Cardiac septum (tissue), 1 donor: ENCODE measurements at places on chromosomes 16 and 17. TPM values are rescaled to one million over a fixed set of nuclear protein-coding genes. Genes with fewer than 3 reads are reported as not detected.

GRCh38 chr16:85403693-85404092, 209.4 kb upstream of the GSE1 start:
- peak; percentile 57 for DNase-seq

DNA sequence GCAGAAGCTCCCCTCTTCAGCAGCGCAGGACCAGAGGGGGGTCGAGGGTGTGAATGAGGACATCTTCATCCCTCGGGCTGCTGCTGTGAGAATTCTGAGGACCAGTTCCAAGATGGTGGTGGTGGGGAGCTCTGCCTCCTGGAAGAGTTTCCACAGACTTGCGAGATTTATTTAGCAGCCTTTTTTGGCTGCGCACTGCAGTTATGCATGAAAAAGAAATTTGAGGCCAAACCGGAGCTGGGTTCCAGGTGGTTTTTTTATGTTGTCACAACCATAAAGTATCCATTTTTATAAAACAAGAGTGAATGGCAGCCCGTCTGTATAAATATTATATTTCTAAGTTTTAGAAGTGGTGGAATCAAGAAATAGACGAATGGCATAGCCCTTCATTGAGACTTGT, 76.9 kb upstream of the CLEC18A start:
- no peak for DNase-seq

GRCh38 chr17:34713687-34714086, 134.3 kb downstream of the TMEM132E start:
- DNase-seq = no peak

- no peak for DNase-seq
Observed at GRCh38 chr16:85429776-85430522, 183.2 kb upstream of the GSE1 start.

- DNase-seq = no peak
Observed at GRCh38 chr17:7740481-7741001, 23.0 kb downstream of the DNAH2 start.

DNA sequence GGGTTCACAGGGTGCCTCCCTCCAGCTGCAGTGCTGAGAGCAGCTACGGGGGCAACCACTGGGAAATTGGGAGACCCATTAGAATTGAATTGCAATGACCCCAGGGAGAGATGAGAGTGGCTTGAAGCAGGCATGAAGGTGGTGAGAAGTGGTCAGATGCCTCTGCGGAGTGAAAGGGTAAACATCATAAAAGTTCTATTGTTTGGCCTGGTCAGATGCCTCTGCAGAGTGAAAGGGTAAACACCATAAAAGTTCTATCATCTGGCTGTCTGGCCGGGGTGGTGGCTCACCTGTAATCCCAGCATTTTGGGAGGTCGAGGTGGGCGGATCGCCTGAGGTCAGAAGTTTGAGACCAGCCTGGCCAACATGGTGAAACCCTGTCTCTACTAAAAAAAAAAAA, 53.5 kb downstream of the TNFRSF13B start:
- peak; percentile 43 for DNase-seq

DNA sequence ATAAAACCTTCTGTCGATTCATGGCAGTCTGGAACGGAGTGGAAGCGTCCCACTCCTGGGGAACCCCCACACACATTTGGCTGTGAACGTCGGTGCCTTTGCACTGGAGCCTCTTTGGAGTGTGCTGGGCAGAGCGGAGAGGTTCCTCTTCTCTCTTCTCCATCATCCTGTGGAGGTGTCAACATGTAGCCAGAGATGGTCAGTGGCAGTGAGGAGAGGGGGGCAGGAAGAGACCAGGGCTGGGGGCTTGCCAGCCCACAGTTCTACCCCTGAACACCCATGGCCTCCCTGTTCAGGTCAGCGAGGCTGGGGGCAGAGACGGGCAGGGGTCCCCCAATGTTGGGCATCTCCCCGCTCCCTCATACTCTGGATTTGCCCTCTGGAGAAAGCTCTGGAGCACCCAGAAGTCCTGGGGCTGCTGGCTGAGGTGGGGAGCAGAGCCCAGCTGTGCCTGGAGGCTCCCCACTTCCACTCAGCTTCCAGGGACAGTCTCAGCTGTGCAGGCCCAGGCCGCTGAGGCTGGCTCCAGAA, 223.7 kb downstream of the SEC14L1 start:
- no peak for DNase-seq

Gene CTRB1
- total RNA-seq = not detected

Gene RNU2-1
- 6,310 TPM for total RNA-seq

Gene PYY
- not detected for total RNA-seq

Gene USH1G
- total RNA-seq = not detected

Gene SHBG
- total RNA-seq = 0.62 TPM
